Activated naive CD4-positive, alpha-beta T cell treated with anti-CD3 and anti-CD28 coated beads for 36 hours (primary cell): ENCODE measurements at places on chromosomes 5 and 9. TPM values are rescaled to one million over a fixed set of nuclear protein-coding genes. Genes with fewer than 3 reads are reported as not detected.

- H3K27ac ChIP-seq, result no peak overlapping the region
- peaks cover 3% of the 10 kb centered on the region for H3K36me3 ChIP-seq
- no peak for DNase-seq
- peaks cover 4% of the 10 kb centered on the region for H3K4me1 ChIP-seq
- H3K4me3 ChIP-seq, result no peak overlapping the region
Observed at GRCh38 chr5:98795243-98795642, 21.8 kb downstream of the RGMB start.

DNA sequence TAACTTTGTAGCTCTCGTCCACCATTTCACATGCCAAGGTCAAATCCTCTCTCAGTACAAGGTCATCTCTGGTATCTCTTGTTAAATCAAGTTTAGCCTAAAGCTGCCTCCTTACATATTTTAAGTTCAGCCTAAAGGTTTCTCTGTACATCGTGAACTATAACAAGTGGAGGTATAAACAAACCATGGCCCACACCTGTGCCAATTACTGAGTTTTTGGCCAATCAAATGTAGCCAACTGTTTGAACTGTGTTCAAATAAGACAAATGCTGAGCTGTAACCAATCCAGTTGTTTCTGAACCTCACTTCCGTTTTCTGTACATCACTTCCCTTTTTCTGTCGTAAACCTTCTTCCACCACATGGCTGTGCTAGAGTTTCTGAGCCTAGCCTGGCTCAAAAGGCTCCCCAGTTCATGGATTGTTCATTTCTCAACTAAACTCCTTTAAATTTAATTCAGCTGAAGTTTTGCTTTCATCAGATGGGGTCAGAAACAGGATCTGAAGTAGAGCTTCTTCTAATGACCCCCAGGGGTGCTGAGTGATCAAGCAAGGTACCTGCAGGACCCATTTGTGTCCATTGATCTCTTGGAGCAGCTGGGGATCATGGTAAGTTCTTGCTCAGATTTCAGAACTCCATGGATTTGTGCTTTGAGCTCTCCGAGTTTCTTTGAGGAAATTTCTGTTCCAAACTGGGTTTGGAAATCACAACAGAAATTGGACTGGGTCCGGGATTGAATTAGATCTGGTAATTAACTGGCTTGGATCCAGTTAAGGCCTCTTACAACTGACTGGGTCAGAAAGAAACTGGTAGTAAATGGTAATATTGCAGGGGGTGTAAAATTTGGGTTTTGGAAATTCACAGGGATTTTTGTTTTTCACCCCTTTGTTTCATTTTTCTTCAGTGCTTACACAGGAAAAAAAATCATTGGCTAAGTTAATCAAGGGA is 11.0 kb upstream of the NANS start:
- H3K4me1 ChIP-seq, result peaks cover 42% of the 10 kb centered on the region
- no peaks in the 10 kb centered on the region for H3K27me3 ChIP-seq
- peaks cover 26% of the 10 kb centered on the region for H3K36me3 ChIP-seq
- peak overlapping the region; percentile 84 for H3K4me3 ChIP-seq

- peaks cover 86% of the 10 kb centered on the region for H3K4me1 ChIP-seq
- H3K36me3 ChIP-seq, result peaks cover 7% of the 10 kb centered on the region
- H3K27me3 ChIP-seq, result no peaks in the 10 kb centered on the region
- H3K27ac ChIP-seq, result peak overlapping the region; percentile 71
Observed at GRCh38 chr9:89435071-89435823, 62.7 kb downstream of the SEMA4D start.

- H3K4me3 ChIP-seq, result no peak overlapping the region
- no peak overlapping the region for H3K27ac ChIP-seq
- no peak for DNase-seq
- no peaks in the 10 kb centered on the region for H3K4me1 ChIP-seq
Observed at GRCh38 chr5:137072361-137073115, 426.6 kb downstream of the SPOCK1 start.

DNA sequence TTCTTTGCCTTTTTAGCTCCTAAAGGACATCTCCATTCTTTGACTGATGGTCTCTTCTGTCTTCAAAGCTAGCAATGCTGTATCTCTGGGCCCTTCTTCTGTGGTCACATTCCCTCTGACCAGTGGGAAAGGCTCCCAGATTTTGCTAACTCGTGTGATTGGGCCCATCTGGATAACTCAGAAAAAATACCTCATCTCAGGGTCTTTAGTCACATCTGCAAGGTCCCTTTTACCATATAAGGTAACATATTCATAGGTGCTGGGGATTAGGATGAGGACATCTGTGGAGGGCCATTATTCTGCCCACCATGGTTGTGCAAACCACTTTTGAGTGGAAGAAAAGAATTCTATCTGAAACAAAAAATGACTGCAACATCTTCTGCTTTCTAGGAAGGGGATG is 76.3 kb upstream of the MAMDC2 start:
- peaks cover 1% of the 10 kb centered on the region for H3K27me3 ChIP-seq
- no peak overlapping the region for H3K27ac ChIP-seq
- DNase-seq, result no peak
- H3K36me3 ChIP-seq, result no peaks in the 10 kb centered on the region
- H3K4me3 ChIP-seq, result no peak overlapping the region

DNA sequence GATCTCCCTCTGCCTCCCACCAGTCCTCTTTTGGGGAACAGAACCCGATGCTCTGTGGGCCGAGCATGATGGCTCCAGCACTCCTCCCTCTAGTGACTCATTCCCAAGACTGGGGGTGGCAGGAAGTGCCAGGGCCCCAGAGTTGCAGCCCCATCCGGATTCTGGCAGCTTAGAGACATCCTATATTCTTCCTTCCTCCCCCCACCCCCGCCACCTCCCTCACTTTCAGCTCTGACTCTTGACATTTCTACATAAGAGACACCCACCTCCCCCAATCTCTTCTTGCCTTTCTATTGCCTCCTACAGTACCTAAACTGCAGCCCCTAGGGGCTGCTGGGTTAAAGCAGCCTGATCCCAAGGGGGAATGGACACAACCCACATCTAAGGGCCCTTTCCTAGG is 47.1 kb upstream of the MATR3 start:
- peaks cover 22% of the 10 kb centered on the region for H3K4me1 ChIP-seq
- H3K27me3 ChIP-seq, result no peaks in the 10 kb centered on the region
- peak overlapping the region; percentile 70 for H3K27ac ChIP-seq

DNA sequence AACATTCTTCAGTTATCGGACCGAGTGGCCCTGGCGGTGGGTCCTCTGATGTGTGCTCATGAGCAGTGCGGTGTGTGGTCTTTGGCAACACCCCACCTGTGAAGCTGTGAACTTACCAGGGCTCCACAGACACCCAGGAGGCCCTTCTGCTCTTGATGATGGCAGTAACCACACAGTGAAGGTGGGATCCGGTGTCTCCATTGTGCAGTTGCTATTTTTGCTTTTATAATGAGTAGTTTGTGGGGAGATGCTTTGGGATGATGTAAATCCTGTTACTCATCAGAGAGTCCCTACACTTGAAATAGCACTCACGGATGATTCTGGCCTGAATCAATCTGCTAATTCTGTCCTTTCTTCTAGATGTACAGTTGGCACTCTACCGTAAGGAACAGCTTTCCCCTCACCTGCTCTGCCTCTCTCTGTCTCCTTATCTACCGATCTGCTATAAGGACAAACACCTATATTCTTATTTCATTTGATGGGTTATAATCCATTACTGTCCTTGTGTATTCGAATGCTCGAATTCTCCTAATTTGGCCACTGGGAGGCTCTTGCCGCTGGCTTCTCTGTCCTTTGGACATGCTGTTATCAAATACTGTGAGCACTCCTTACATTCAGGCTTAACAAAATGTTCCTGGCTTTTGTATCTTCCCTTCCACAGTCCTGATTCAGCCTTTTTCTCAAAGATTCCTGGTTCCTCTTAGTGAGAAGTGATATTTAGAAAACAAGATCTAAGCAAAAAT is 20.2 kb downstream of the ATPSCKMT start:
- H3K4me3 ChIP-seq, result no peak overlapping the region
- H3K27ac ChIP-seq, result no peak overlapping the region
- no peaks in the 10 kb centered on the region for H3K27me3 ChIP-seq
- H3K4me1 ChIP-seq, result no peaks in the 10 kb centered on the region

GRCh38 chr9:131481441-131482342 is 21.0 kb upstream of the POMT1 start:
- DNase-seq, result no peak
- H3K4me1 ChIP-seq, result peaks cover 7% of the 10 kb centered on the region
- H3K27ac ChIP-seq, result no peak overlapping the region

- no peak for DNase-seq
- no peaks in the 10 kb centered on the region for H3K27me3 ChIP-seq
- no peaks in the 10 kb centered on the region for H3K36me3 ChIP-seq
- no peak overlapping the region for H3K4me3 ChIP-seq
Observed at GRCh38 chr9:93397661-93398373, 53.7 kb upstream of the FAM120A start.

DNA sequence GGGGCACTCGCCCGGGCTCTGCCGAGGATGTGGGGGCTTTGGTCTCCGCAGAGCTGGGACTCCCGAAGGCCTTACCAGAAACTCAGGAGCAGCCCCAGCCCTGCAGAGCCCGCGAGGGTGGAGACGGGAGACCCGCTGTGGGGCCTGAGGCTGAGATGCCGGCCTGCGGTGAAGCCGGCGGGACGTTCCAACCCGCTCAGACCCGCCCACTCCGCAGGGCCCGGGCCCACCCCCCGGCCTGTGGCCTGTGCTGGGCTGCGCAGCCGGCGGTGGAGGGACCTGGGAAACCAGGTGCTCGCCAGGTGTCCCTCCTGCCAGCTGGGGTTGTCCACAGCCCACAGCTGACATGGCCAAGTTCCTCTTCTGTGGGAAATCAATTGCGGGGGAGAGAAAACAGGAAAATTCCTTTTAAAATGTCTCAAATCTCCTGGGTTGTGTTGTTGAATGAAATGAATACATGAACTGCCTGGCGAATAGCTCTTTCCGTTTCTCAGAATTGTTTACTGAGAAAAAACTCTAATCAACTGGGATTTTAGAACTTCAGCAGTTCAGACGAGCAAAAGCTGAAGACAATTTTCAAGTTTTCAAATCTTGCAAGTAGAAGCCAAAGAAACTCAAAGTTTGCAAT is 49.0 kb upstream of the IRX4 start:
- DNase-seq, result no peak
- H3K4me3 ChIP-seq, result no peak overlapping the region

GRCh38 chr5:135543001-135543484 is 7.3 kb upstream of the NEUROG1 start:
- peaks cover 10% of the 10 kb centered on the region for H3K4me1 ChIP-seq

DNA sequence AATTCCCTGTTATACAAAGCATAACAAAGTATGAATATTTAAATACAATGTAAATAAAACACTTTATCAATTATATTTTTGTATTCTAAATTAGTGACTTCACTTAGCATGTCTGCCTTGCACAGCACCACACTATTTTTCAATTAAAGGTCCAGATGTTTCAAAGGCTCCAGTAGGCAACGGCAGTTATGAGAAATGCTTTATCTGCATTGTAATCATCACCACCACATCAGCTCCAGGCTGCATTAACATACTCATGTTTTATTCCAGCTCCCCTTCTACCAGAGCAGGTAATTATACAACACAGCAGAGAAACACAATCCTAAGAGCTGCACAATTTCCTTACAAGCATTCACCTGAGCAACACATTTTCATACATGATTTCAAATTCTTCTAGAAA is 102.8 kb downstream of the MAPKAP1 start:
- no peaks in the 10 kb centered on the region for H3K27me3 ChIP-seq
- H3K4me3 ChIP-seq, result no peak overlapping the region
- H3K36me3 ChIP-seq, result peaks cover 1% of the 10 kb centered on the region

GRCh38 chr5:63958654-63959053 is 3.6 kb downstream of the HTR1A start:
- peaks cover 4% of the 10 kb centered on the region for H3K36me3 ChIP-seq
- H3K4me3 ChIP-seq, result no peak overlapping the region
- H3K27me3 ChIP-seq, result peaks cover 41% of the 10 kb centered on the region
- DNase-seq, result no peak
- no peak overlapping the region for H3K27ac ChIP-seq

DNA sequence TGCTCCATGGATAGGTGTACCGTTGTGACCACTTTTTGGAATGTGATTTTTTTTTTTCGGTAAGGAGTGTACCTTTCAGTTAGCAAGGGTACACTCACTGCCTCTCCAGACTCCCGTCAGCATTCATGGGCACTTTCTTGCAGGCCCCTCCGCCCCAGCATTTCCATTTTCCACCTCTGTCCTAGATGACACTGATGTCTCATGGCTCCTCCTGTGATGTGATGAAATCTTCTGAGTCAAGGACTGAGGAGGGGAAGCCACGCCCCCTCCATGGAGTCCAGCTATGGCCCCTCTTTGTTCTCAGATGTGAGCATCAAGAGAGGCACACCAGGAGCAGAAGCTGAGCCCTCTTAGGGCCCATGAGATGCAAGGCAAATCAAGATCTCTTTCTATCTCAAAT is 61.8 kb downstream of the CTSL start:
- H3K4me3 ChIP-seq, result no peak overlapping the region
- H3K4me1 ChIP-seq, result peaks cover 3% of the 10 kb centered on the region
- no peaks in the 10 kb centered on the region for H3K36me3 ChIP-seq
- DNase-seq, result no peak
- no peaks in the 10 kb centered on the region for H3K27me3 ChIP-seq

- no peak overlapping the region for H3K27ac ChIP-seq
- H3K4me1 ChIP-seq, result no peaks in the 10 kb centered on the region
- H3K36me3 ChIP-seq, result no peaks in the 10 kb centered on the region
- H3K4me3 ChIP-seq, result no peak overlapping the region
- H3K27me3 ChIP-seq, result peaks cover 25% of the 10 kb centered on the region
- no peak for DNase-seq
Observed at GRCh38 chr5:136195971-136196820, 3.2 kb upstream of the SMIM32 start.

DNA sequence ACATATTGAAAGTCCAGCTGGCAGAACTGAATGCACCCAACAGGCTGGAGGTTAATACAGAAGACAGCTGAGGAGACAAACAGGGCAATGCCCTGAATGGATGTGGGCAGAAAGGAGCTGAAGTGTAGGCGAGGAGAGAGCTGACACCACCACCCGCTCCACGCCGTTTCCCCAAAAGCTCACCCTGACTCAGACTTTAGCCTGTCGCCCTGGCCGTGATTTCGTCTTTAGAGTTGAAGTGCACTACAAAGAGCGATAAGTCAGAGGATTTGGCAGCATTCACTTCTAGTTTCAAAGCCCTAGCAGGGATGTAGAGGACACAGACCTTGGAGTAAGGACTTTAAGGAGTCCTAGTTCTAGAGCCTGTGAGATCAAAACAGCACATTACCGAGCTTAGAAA is 2.2 kb upstream of the ERAP1 start:
- no peaks in the 10 kb centered on the region for H3K27me3 ChIP-seq
- DNase-seq, result peak; percentile 76
- H3K36me3 ChIP-seq, result peaks cover 6% of the 10 kb centered on the region
- H3K4me3 ChIP-seq, result peak overlapping the region; percentile 58

PRUNE2 gene
- total RNA-seq, result not detected

IL7R gene
- 147 TPM for total RNA-seq

CAAP1 gene
- total RNA-seq, result 16.1 TPM

TXN gene
- 475 TPM for total RNA-seq

ADAMTS2 gene
- total RNA-seq, result not detected

AIF1L gene
- total RNA-seq, result 1.4 TPM

CETN3 gene
- 41.9 TPM for total RNA-seq

PFN3 gene
- total RNA-seq, result not detected

PTGDS gene
- not detected for total RNA-seq

WDR31 gene
- total RNA-seq, result 0.88 TPM

GRIA1 gene
- not detected for total RNA-seq

FOXD4 gene
- total RNA-seq, result not detected

HOMER1 gene
- total RNA-seq, result 5.3 TPM
